ENCODE measurements at places on chromosomes 2 and 18. TPM values are rescaled to one million over a fixed set of nuclear protein-coding genes. Genes with fewer than 3 reads are reported as not detected.

- H3K4me1 ChIP-seq, result no peaks in the 10 kb centered on the region
- peak; percentile 27 for DNase-seq
- H3K27ac ChIP-seq, result no peak overlapping the region
- no peaks in the 10 kb centered on the region for H3K36me3 ChIP-seq
Measured at GRCh38 chr2:1162768-1163584, 212.3 kb downstream of the SNTG2 start.

DNA sequence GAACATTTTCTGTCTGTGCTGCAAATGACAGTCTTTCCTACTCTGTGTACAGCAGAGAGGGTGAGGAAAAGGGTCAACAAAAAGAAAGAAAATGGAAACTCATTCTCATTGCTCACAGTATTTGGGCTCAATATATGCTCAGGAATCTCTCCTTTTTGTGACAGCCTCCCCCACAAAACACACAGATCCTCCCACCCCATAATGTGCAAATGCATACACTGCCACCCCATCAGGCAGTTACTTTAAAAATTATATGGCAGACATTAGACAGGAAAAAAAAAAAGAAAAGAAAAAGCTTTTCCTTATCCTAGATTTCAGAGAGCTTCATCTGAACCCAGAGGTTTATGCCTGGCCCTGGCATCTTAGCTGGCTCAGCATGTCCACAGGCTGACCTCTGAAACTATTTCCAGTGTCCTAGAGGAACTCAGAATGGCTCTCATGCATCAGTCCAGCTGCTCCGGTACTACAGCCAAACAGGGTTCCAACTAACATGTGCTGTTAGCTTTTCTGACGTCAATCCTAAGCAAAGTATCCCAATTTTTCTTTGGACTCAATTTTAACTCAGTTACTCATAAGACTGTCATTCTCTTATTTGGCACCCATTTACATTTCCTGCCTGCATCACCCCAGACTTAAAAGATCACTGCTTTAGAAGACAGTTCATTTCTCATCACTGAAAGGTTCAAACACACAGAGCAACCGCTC is 105.9 kb downstream of the RBMS1 start:
- no peaks in the 10 kb centered on the region for H3K27me3 ChIP-seq
- peak; percentile 84 for DNase-seq
- H3K36me3 ChIP-seq, result no peaks in the 10 kb centered on the region
- peaks cover 19% of the 10 kb centered on the region for H3K4me1 ChIP-seq
- H3K27ac ChIP-seq, result peak overlapping the region; percentile 77

DNA sequence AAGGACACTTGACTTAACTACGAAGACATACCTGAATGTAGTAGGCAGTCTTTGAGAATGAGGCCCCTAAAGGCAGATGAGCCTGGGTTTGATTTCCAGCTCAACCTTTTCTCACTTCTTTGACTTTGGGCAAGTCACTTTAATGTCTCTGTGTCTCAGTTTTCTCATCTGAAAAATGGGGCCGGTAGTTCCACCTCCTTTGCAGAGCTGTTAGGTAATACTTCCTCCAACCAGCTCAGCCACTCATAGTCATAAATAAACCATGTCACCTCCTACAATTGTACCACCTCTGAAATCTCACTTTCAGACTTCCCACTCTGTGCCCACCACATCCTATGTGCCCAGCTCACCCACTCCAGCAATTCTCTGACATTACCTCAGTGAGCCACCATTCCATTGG is 10.4 kb downstream of the ARHGAP25 start:
- no peaks in the 10 kb centered on the region for H3K4me1 ChIP-seq
- H3K27ac ChIP-seq, result no peak overlapping the region
- H3K36me3 ChIP-seq, result no peaks in the 10 kb centered on the region
- no peak overlapping the region for H3K4me3 ChIP-seq
- no peak for DNase-seq
- no peaks in the 10 kb centered on the region for H3K27me3 ChIP-seq

DNA sequence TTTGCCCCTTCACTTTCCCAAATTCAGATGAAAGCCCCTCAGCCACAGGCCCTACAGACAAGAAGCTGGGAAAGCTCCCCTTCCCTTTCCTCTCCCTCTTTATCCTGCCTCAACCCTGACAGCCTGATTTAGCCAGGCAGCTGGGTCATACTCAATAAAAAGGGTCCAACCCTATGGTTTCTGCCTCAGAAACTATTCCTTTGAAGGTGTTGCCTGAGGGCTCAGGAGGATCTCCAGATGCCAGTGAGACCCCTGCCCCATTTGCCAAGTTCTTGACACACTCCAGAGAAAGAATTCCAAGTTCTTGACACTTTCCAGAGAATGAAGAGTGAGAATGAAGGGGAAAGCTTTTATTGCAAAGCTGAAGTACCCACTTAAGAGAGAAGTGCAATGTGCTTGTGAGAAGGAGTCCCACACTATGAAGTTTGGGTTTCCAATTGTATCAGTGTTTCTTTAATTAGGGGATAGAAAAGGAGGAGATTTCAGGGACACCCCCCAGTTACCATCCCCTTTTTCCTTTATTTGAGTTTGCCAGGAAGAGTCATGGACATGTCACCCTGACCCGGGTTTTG is 576.2 kb downstream of the METTL4 start:
- H3K4me3 ChIP-seq, result no peak overlapping the region
- H3K27ac ChIP-seq, result no peak overlapping the region
- no peaks in the 10 kb centered on the region for H3K27me3 ChIP-seq

- H3K4me3 ChIP-seq, result no peak overlapping the region
- no peak overlapping the region for H3K27ac ChIP-seq
- no peak for DNase-seq
- H3K27me3 ChIP-seq, result no peaks in the 10 kb centered on the region
- H3K4me1 ChIP-seq, result no peaks in the 10 kb centered on the region
Measured at GRCh38 chr2:4533806-4534205, 830.4 kb downstream of the DCDC2C start.

DNA sequence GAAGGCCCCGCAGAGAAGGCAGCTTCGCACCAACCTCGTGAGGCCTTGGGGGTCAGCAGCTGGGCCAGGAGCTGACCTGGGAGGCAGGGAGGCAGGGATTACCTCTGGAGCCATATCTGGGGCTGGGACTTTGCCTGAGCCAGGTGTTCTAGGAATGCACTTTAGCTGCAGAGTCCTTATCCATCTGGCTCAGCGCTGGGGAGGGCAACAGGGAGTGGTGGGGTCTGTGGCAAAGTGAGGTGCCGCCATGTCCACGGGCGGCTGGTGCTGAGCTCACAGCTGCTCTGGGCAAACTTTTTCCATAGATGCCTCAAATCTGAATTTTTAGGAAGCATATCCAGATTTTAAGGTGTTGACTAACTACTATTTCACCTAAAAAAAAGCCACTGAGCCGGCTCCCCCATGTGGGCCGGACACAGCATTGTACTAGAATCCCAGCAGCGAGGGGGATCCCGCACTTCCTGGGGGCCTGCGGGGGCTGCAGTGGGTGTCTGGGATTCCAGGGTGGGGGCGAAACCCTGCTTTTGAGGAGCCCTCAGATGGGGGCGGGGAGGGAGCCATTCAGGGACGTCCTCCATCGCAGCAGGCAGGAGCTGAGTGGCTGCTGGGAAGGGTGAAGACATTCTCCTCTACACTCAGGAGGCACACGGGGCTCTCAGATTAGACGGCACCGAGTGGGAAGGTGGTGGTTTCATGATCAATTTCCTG is 34.6 kb downstream of the RTP5 start:
- H3K4me3 ChIP-seq, result no peak overlapping the region
- H3K4me1 ChIP-seq, result peaks cover 22% of the 10 kb centered on the region
- no peak for DNase-seq

GRCh38 chr2:54092940-54093339 is 22.5 kb upstream of the ACYP2 start:
- DNase-seq, result no peak
- no peak overlapping the region for H3K27ac ChIP-seq
- H3K4me3 ChIP-seq, result no peak overlapping the region
- H3K4me1 ChIP-seq, result no peaks in the 10 kb centered on the region

- H3K36me3 ChIP-seq, result no peaks in the 10 kb centered on the region
- no peaks in the 10 kb centered on the region for H3K4me1 ChIP-seq
- no peak overlapping the region for H3K27ac ChIP-seq
- DNase-seq, result no peak
- H3K4me3 ChIP-seq, result no peak overlapping the region
Measured at GRCh38 chr2:202157211-202157990, 81.0 kb downstream of the SUMO1 start.

DNA sequence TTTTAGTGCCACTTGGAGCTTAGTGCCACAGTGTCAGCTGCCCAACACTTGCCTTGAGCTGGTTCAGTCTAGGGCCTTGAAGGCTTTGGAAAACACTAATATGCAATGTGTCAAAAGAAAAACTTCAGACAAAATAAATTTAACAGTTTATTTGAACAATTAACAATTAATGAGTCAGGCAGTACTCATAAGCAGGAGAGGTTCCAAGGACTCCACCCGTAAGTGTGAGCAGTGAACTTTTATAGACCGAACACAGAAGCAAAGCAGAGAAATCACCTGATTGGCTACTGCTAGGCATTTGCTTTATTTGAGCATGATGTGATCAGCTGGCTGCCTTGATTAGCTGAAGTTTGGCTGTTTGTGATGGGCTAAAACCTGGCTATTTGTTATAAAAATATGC is 49.5 kb upstream of the TBC1D8 start:
- no peaks in the 10 kb centered on the region for H3K4me1 ChIP-seq
- H3K27me3 ChIP-seq, result no peaks in the 10 kb centered on the region

GRCh38 chr2:103179798-103180197 is 418.0 kb downstream of the TMEM182 start:
- H3K4me1 ChIP-seq, result no peaks in the 10 kb centered on the region
- no peak for DNase-seq
- no peak overlapping the region for H3K27ac ChIP-seq
- H3K36me3 ChIP-seq, result no peaks in the 10 kb centered on the region
- no peaks in the 10 kb centered on the region for H3K27me3 ChIP-seq

DNA sequence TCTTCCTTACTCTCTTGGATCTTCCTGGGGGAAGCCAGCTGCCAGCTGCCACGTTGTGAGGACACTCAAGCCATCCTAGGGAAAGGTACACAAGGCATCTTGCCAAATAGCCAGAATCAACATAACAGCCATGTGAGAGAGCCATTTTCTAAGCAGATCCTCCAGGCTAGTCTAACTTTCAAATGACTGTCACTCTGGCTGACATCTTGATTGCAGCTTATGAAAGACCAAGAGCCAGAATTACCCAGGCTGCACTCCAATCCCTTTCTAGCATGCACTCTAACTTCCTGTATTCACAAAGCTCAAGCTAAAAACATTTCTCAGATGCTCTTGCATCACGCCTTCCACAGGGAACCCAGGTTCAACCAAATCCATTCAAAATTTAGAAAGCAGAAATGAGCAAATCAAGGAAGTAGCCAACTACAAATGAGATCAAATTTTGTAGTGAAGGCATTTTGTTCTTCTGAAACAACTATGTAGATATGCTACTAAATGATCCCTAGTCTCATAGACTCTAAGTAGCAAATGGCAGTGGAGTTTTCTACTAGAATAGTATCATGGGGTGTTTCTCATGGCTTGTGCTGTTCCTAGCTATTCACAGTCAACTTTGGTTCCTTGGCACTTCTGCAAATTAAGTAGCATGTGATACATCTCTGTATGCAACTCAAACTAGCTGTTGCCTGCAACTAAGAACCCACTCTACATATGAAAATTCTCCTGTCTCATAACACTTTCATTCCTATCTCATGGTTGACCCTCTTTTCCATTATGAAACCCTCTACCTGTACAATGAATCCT is 281.9 kb downstream of the ZEB2 start:
- no peaks in the 10 kb centered on the region for H3K36me3 ChIP-seq
- no peak overlapping the region for H3K4me3 ChIP-seq
- H3K27ac ChIP-seq, result no peak overlapping the region
- no peaks in the 10 kb centered on the region for H3K27me3 ChIP-seq

GRCh38 chr2:235963853-235964577 is 204.2 kb downstream of the GBX2 start:
- H3K27me3 ChIP-seq, result no peaks in the 10 kb centered on the region
- DNase-seq, result peak; percentile 39
- H3K4me1 ChIP-seq, result no peaks in the 10 kb centered on the region
- H3K27ac ChIP-seq, result no peak overlapping the region
- H3K36me3 ChIP-seq, result no peaks in the 10 kb centered on the region

DNA sequence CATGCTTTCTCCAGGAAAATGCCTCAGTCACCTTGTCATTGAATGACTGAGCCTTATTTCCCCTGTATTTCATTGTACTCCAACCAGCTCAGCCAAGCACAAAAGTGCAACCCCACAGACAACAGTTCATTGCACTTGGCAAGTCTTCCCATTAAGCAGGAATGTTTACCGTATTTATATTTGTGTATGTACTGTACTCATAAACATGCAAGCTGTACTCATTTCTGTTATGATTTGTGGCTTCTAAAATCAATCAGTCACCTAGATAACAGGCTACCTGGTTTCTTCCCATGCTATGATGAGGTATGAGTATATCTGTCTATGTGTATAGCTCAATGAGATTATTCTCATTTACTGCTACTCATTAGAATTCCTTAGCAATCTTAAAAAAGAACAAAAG is 505.5 kb upstream of the FAM98A start:
- no peak for DNase-seq
- H3K27me3 ChIP-seq, result no peaks in the 10 kb centered on the region
- no peaks in the 10 kb centered on the region for H3K4me1 ChIP-seq
- H3K27ac ChIP-seq, result no peak overlapping the region
- H3K4me3 ChIP-seq, result no peak overlapping the region

- H3K4me1 ChIP-seq, result no peaks in the 10 kb centered on the region
- DNase-seq, result no peak
- H3K27ac ChIP-seq, result no peak overlapping the region
- H3K27me3 ChIP-seq, result no peaks in the 10 kb centered on the region
- H3K36me3 ChIP-seq, result no peaks in the 10 kb centered on the region
Measured at GRCh38 chr2:54859416-54859815, 136.0 kb downstream of the EML6 start.

DNA sequence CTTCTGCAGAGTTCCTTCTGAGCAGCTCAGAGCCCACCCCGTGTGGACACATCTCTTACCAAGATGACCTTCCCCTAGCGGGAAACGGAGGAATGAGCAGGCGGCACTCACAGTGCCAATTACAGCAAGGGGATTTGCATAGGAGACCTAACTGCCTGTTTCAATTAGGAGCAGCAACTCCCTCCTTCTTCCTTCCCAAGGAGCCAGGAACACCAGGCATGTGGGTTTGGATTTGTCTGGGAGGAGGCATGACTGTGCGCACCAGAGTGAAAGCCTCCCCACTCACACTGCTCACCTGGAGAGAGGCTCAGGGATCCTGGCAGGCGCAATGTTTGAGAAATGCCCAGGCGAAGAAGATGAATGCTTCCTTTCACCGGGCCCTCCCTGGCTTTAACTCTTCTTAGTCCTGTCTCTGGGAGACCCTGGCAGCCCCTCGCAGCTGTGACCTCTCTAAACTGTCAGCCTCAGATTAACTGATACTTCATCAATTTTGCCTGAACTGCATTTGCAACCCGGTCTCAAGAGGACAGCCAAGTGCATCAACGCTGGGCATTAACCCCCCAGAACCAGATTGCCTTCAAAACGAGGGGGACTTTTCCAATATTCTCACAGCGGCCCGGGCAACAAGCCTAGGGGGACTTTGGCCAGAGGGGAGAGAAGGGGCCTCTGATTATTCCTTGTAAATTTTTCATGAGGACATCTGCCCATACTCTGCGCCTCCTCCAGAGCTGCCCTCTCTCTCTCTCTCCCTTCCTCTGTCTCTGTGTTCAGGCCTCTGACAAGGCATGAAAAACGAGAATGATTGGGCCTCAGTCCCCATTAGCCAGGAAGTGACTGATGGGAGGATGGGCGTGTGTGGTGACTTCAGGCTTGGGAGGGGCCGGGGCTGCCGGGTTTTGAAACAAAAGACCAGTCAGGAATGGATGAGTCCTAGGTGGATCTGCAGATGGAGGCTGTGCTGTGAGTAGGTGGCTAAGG is 93.8 kb downstream of the CMPK2 start:
- no peak overlapping the region for H3K4me3 ChIP-seq
- no peak for DNase-seq
- no peak overlapping the region for H3K27ac ChIP-seq
- no peaks in the 10 kb centered on the region for H3K36me3 ChIP-seq
- no peaks in the 10 kb centered on the region for H3K27me3 ChIP-seq

Gene GULP1
- total RNA-seq, result 78.5 TPM

Gene FBLN7
- 3.3 TPM for total RNA-seq

Gene TMEM37
- 7.0 TPM for total RNA-seq

Gene RIT2
- not detected for total RNA-seq
